Stimulated activated effector memory CD8-positive, alpha-beta T cell treated with anti-CD3 and anti-CD28 coated beads, Interleukin-12 subunit alpha, Interleukin-12 subunit beta, amount 100 ng/mL, for 72 hours (primary cell): ENCODE measurements at places on chromosomes 12 and 14.

GRCh38 chr14:33922125-33922524 lies 28.7 kb downstream of the EGLN3 start:
- DNase-seq = no peak

DNA sequence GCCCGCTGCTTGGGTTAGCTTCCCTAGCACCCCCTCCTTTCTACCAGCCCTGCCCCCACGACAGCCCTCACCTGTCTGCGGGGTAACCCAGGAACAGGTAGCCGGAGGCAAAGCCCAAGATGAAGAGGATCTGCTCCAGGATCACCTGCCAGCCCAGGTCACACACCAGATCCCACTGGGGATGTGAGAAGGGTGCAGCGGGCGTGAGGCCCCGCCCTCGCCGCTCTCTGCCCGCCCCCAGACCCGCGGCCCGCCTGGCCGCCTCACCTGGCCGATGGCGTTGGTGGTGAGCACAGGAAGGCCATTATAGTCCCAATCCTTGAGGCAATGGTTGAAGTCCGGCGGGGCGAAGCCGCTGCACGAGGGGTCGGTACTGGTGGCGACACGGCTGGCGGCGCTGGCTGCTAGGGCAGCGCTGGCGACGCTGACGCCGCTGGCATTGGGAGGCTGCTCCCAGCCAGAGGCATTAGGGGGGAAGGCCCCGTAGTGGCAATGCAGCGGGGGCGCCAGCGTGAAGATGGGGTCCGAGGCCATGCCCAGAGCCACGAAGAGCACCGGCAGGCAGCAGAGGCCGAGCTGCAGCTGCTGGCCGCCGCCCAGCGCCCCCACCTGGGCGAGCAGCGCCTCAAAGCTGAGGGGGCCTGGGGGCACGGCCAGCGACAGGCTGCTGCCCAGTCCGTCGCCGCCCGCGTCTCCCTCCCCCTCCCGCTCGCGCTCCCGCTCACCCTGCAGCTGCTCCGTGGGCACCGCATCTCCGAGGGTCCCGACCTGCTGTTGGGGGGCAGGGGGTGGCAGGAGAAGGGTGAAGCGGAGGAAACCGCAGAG lies 794 bp downstream of the SLC22A17 start:
- DNase-seq = no peak

- no peak for DNase-seq
Observed at GRCh38 chr12:10397296-10397695, 7.5 kb upstream of the KLRK1 start.

DNA sequence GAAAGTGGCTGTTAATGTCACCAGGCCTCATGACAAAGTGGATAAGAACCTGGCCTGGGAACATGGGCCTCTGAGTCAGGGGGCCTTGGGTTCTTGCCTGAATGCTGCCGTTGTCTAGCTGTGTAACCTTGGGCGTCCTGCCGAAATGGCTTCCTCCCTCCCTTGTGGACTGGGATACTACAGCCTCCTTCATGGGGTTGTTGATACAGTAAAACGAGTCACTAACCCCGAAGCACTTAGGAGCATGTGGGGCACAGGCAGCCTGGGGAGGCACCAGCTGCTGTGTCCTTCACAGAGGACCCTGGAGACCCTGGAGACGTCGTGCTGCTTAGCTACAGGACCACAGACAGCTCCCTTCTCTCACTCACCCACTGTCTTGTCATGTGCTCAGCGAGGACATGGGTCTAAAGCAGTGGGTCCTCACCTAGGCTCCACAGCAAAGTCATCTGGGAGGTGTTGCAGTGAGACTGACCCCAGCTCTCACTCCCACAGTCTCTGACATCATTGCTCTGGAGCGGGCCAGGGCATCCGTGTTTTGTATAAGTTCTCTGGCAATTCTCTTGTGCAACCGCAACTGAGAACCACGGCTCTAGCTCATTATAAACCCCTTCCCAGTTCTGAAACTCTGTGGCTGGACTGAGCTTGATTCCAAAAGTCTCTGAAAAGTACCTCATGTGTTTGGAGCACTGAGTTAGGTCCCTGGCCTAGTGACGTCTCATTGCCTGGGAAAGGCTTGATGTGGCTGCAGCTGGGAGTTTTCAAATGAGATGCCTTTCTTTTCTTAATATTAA lies 42.1 kb downstream of the SERPINA3 start:
- DNase-seq = no peak

- peak; percentile 9 for DNase-seq
Observed at GRCh38 chr14:70416725-70417349, at the start of gene SYNJ2BP. Gene SYNJ2BP, minus strand, starts transcription at chr14:70417090. Its CDS starts 127 bp downstream, at chr14:70416963.

DNA sequence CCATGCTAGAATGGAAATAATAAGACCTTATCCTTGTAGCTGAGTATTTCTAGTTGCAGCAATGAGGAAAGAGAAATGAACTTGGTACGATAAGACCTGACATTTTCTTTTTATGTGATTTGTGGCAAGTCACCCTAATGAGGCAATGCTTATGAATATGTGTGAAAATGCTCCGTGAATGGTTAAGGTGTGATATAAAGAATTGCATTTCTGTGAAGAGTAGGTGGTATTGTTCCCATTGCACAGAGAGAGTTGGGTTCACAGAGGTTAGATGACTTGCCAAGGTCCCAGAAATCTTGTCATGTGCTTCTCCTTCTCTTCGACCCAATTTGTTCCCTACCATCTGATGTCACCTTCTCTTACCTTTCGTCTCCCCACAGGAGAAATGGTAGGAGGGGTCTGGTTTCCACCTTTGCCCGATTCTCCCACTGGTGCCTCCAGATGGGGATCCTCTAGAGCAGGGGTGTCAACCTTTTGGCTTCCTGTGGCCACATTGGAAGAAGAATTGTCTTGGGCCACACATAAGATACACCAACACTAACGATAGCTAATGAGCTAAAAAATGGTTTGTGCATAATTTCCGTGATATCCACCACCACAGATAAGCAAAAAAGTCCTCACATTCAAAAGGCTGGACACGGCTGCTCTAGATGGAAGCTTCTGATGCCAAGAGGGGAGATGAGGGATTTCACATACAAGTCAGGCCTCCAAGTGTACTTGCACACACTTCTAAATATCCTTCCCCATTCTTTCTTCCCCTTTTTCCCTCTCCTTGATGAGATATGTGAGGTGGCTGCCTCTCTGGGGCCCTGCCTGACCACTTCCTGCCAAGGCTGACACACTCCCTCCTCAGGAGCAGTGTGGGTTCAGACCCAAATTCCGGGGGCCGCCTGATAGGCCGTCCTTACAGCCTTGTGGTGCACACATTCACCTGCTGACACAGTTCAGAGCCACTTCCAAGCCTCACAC lies 96.1 kb downstream of the PLXNC1 start:
- peak; percentile 74 for DNase-seq

GRCh38 chr14:50101417-50101816 lies 15.0 kb downstream of the VCPKMT start:
- DNase-seq = no peak

- DNase-seq = no peak
Observed at GRCh38 chr12:8667270-8667669, 4.6 kb upstream of the MFAP5 start.

- no peak for DNase-seq
Observed at GRCh38 chr14:60051721-60052221, 40.0 kb upstream of the PCNX4 start.

- DNase-seq = no peak
Observed at GRCh38 chr12:24537083-24537860, 411.6 kb downstream of the BCAT1 start.

GRCh38 chr12:88884600-88884999 lies 304.3 kb upstream of the KITLG start:
- no peak for DNase-seq

DNA sequence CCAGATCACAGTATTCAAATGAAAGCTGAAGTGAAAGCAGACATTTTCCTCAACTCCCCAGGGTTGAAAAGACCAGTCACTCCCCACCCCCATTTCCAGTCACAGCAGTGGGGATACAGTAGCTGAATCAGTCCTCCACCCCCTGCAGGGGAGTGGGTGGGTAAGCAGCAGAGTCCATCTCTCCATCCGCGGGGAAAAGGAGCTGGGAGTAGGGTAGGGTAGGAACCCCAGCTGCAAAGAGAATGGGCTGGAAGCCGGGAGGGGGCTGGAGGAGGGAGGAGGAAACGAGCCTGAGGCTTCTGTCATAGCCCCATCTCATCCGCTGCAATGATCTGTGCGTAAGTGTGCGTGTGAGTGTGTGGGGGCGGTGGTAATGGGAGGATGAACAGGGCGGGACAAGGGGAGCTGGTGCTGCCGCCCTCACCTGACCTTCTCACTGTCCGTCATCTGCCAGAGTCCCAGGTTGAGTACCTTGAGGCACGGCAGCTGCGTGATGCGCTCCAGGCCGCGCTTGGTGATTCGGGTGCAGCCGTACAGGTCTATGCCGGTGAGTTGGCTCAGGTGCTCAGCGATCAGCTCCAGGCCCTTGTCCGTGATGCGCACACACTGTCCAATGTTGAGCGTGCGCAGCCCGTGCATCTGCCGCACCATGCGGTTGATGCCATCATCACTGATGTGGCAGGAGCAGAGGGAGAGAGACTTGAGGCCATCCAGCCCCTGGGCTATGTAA lies 1.8 kb downstream of the FBXL14 start:
- DNase-seq = peak; percentile 82

DNA sequence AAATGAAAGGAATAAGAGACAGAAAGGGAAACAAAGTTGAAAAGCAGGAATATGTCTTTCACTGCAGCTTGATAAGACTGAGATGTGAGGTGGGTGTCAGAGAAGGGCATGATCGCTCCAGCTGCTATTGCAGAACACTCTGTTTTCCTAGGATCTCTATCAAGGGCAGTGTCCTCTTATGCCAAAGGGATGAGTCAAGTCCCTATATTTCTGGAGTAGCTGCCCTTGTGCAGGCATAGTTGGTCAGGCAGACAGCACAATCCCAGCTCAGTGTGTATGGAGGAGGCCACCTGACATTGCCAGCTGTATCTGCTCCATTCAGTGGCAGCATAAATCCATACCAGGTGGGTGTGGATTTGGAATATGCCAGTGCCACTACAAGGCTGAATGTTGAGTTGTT lies 101.6 kb downstream of the DAD1 start:
- DNase-seq = no peak

GRCh38 chr14:85531141-85531586 lies 1.2 kb downstream of the FLRT2 start:
- no peak for DNase-seq

GRCh38 chr12:120962532-120963020 lies 15.8 kb upstream of the HNF1A start:
- peak; percentile 63 for DNase-seq

DNA sequence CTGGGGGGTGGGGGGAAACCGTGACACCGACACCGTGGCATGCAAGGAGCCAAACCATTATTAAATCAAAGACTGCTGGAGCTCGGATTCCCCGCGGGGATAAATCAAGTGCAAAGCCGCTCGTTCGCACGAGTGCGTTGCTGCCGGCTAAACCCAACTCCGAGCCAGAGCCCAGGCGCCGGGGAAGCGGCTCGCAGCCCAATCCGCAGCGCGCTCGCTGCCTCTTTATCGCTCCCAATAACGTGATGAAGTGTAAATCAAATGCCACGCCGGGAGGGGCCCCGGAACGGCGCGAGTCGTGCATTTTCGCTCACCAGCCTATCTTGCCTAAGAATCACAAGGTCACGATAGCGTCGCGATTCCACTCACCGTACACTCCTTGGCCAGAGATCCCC lies 1.3 kb downstream of the MDGA2 start:
- no peak for DNase-seq

GRCh38 chr14:75301666-75302325 lies 23.2 kb downstream of the FOS start:
- DNase-seq = no peak

- DNase-seq = no peak
Observed at GRCh38 chr12:98262902-98263301, 252.5 kb upstream of the TMPO start.

DNA sequence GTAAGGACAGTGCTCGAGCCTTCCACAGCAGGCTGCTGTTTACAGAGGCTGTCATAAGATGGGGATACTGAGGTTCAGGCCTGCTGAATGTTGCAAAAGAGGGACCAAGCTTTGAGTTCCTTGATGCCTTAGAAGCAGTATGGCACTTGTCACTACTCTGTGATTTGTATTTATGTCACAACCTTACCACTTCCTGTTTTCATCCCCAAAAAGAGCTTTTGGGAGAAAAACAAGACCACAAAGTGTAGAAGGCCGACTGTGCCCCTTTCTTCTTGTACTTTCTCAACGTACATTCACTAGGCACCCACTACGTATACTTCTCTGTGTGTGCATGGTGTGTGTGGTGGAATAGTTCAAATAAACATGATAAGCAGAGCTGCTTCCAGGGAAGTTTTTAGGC lies 90.1 kb downstream of the DRAM1 start:
- no peak for DNase-seq

- DNase-seq = no peak
Observed at GRCh38 chr14:88137327-88137726, 132.4 kb downstream of the GPR65 start.

DNA sequence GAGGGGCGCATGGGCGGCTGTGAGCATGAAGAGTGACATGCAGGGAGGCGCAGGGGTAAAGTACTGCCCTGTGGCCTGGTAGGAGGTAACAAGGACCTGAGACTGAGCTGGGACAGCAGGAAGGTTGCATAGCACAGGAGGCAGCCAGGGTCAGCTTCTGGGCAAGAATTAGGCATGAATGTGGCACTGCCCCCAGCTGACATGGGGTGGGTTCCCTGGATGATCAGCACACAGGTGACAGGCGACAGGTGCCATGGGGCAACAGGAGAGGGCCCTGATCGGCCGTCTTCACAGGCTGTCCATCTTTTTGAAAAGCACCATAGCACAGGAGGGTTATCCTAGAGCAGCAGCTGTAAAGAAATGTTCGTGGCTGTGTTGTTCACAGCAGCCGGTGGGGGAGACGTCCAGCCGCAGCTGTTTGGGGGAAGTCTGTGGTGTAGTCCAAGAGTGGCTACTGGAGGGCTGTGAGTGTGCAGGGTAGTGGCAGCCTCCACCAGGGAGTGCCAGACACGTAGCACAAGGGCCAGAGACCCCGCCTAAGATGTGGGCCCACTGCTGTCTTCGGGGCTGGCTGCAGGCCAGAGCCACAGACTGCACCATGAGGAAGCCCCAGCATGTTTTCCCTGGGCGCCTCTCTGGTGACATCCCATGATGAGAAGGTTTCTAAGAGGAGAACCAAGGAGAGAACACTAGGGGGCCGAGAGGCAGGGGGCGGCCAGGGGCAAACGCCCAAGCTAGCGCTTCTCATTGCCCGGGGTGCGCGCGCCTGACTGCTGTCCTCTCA lies 8.4 kb downstream of the CLBA1 start:
- DNase-seq = no peak
